Hindlimb muscle (tissue), 1 donor: ENCODE measurements at places on chromosomes 1 and 21. TPM values are rescaled to one million over a fixed set of nuclear protein-coding genes. Genes with fewer than 3 reads are reported as not detected.

FCRLB gene
- polyA plus RNA-seq, result 0.49 TPM

TFF3 gene
- 1.7 TPM for polyA plus RNA-seq

IGSF21 gene
- polyA plus RNA-seq, result 0.48 TPM

TPTE gene
- not detected for polyA plus RNA-seq

DNAJC28 gene
- 2.1 TPM for polyA plus RNA-seq

FCMR gene
- polyA plus RNA-seq, result 1.5 TPM

DEPDC1 gene
- 5.3 TPM for polyA plus RNA-seq

NUF2 gene
- 7.7 TPM for polyA plus RNA-seq

NFASC gene
- polyA plus RNA-seq, result 1.8 TPM

GORAB gene
- 15.8 TPM for polyA plus RNA-seq

APCS gene
- not detected for polyA plus RNA-seq

SAMD11 gene
- polyA plus RNA-seq, result 2.7 TPM

NDUFS5 gene
- polyA plus RNA-seq, result 302 TPM

CD5L gene
- polyA plus RNA-seq, result not detected

DNA sequence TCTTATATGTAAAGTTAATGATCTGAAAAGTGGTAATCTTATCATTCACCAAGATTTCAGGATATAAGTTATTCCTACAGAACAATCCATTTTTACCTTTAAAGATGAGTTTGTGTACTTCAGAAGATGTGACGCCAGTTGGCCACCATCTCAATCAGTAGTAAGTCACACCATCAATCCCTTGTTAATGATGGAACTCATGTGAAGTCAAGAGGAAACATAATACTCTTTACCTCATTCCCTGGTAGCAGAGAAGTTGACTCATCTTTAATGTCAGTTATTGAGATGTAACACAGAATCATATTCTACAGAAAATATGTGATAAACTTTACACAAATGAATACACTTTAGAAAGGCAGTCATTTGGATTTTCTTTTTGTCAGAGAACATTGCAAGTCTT lies 38.2 kb downstream of the MRPL39 start:
- no peak for DNase-seq

- no peak for DNase-seq
Measured at GRCh38 chr1:84368441-84368840, 29.8 kb upstream of the DNASE2B start.

GRCh38 chr1:70017770-70018169 lies 187.6 kb downstream of the LRRC40 start:
- DNase-seq, result no peak

GRCh38 chr1:67689267-67690017 lies 4.4 kb downstream of the GADD45A start:
- DNase-seq, result no peak

GRCh38 chr1:7299994-7300393 lies 471.1 kb upstream of the VAMP3 start:
- DNase-seq, result no peak

DNA sequence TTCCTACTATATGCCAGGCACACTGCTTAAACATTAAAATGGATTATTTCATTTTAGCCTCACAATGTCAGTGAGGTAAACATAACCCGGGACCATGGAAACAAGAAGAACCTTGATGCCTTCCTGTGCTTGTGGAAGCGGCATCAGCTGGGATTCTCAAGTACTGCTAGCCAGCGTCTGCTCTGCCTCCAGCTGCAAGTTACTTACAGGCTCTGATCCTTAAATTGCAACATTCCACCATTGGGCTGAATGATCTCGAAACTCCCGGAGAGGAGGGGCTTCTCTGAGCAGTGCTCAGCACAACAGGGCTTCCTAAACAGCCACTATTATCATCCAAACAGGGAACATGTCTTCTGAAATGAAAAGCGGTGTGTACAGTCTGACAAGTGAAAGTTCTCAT lies 6.7 kb upstream of the MAN1C1 start:
- DNase-seq, result no peak

DNA sequence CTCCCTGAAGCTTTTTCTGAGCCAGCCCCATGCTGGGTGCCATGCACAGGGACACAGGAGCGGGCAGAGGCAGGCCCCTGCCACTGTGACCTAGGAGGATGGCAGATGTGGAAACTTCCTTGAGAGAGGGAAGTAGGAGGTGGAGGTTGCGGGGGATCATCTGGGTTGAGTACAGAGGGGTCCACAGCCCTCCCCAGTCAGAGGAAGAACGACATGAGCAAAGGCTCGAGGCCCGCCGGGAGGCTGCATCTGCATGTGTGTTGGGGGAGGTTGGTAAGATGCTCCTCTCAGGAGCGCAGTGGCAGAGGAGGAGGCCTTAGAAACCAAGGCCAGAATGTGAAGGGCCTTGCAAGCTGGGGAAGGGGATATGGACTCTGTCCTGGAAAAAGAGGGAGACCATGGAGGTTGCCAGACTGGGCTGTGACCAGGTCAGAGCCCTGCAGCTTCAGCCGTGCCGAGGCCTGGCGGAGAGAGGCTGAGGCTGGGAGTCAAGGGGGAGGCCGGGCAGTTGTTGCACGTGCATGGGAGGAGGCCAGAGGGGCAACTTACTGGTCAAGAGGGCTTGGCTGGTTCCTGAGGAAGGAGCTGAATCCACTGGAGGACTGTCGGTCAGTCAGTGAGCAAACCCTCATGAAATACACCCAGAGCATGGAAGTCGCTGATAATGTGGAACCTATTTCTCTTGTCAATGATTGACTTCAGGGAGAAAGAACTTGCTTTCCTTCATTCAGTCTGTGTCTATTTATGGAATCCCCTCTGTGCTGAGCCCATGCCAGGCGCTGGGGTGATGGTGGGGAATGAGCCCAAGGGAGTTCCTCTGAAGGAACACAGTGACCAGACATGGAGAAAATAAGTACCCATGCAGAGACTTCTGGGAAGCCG lies 31.7 kb downstream of the A3GALT2 start:
- DNase-seq, result no peak

- DNase-seq, result no peak
Measured at GRCh38 chr1:61284248-61284854, 202.0 kb downstream of the NFIA start.

DNA sequence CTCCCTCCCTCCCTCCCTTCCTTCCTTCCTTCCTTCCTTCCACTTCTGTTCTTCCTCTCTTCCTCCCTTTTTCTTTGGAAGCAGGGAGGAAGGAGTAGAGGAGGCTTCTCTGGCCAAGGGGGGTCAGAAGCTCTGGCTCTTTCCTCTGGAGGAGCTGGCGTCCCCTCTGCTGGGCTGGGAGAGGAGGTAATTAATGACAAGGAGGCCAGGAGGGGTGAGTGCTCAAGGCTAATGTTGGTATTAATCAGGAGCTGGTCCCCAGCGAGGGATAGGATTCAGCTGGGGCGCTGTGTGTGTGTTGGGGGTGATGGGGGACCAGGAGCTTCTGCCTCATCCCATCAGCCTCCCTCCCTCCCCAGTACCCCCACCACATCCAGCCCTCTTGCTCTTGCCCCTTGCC lies 6.2 kb upstream of the PEAR1 start:
- DNase-seq, result no peak

DNA sequence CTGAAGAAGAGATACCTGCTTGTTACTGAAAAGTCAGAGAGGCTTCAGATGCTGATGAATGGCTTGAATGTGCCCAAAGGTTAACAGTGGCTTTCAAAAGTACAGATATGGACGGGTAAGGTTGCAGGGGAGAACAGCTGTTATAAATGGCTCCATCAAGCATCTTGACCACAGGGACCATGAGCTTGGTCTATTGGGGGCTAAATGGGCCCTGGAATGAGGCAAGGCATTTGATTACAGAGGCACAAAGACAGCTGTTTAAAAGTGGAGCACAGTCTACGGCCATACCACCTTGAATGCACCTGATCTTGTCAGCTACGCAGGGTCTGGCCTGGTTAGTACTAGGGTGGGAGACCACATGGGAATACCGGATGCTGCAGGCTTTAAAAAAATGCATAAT lies 48.3 kb downstream of the C1orf198 start:
- no peak for DNase-seq

DNA sequence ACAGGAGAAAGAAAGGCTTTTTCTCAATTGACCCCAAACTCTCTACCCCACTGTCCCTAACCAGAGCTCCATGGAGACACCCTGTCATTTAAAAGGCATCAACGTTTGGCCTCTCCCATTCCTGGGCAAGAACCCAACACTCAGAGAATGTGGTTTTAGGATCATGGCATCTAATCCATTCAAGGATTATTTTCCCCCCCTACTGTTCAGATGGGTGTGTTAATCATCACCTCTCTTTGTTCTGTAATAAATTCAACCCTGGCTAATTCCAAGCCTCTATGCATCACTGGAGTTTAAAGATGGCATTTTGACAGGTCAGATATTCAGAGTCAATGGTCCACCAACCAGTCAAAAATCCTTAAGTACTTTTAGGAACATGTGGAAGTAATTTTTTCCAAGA lies 42.7 kb downstream of the TBX15 start:
- no peak for DNase-seq

DNA sequence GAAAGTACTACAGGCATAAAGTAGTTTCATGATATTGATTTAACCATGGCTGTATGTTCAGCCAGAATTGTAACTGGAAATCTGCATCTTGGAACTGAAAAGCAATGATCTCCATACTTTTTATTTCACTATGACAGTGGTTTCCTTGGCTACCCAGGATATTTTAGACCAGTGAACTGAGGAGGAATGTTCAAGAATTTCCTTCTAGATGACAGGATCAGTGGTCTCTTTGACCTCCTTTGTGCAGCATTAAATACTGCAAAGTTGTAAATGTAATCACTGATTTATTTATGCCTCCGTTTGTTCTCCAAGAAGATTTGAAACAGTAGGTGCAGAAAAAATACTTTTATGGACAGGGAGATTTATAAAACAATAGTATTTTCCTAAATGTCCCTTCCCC lies 39.5 kb downstream of the VPS13D start:
- DNase-seq, result no peak

DNA sequence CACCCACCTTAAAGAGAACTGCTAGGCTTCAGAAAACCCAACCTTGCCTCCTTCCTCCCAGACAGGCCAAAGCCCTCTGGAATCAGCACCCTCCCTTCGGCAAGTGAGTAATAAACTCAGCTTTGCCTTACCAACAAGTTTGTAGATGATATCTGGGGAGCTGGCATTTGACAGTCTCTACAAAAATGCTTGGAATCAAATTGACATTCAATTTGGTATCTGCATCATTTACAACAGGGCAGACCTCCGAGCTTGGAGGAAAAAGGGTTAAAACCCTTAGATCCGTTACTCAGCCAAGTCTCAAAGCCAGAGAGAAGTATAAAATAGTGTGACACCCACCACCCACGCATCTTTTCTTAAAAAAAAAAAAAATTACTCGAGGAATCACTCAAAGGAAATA lies 149.3 kb upstream of the EDN2 start:
- DNase-seq, result no peak

DNA sequence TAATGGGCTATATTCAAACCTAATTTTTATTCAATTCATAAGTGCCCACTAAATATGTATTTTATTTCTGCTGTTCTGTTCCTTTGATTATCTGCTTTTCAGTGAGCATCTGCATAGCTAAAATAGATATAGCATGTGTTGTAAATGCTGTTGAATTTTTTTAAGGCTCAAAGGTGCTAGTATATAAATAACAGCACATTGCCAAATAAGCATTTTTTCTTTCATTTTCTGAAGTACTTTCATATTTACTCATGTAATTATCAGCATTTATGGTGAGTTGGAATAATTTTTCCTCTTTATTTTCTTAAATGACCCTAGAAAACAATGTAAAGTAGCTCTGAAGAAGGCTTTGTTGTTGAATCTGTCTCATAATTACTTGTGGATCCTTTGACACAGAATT lies 69.6 kb upstream of the B3GALT2 start:
- no peak for DNase-seq

GRCh38 chr21:15236111-15236510 lies 171.3 kb upstream of the NRIP1 start:
- DNase-seq, result no peak

DNA sequence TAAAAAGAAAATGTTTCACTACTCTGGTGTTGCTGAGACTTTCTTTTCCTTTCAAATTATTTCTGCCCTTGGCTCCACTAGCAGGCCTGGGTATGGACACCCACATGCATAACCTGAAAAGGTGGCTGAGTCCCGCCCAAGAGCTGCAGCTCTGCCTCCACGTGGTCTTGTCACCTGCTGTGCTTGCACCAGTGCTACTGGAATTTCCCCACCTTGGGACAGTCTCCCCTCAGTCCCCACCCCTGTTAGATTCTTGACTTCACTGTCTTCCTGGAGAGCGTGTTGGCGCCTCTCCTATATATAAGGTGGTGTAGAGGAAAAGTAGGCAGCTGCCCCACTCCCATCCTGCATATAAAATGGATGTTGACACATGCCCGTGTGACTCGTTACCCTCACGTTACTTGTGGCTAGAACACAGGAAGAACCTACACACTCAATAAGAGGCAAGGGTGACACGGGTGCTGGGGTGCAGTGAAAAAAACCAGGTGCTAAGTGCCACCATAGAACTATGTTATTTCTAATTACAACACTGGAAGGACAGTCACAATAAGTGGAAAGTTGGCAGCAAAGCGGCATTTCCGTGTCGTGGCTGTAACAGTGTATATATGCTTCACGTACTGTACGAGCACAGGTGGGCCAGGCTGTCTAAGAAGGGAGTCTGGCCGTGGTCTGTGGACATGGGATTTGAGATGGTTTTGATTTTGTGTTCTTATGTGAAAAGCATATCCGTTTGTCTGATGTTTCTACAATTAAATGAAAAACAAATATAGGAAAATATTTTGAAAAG lies 61.0 kb downstream of the POFUT2 start:
- DNase-seq, result no peak

GRCh38 chr1:75125161-75125726 lies 8.9 kb upstream of the LHX8 start:
- DNase-seq, result no peak

DNA sequence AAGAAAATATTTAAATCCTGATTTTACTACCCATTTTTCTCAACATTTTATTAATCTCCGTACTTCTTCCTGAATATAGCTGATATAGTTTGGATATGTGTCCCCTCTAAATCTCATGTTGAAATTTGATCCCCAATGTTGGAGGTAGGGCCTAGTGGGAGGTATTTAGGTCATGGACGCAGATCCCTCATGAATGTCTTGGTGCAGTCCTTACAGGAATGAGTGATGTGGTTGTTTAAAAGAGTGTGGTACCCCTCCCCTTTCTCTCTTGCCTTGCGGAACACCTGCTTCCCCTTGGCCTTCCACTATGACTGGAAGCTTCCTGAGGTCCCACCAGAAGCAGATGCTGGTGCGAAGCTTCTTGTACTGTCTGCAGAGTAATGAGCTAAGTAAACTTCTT lies 17.5 kb downstream of the RNF115 start:
- no peak for DNase-seq

- no peak for DNase-seq
Measured at GRCh38 chr1:10122926-10123325, 87.4 kb upstream of the KIF1B start.

- DNase-seq, result no peak
Measured at GRCh38 chr21:31921079-31921478, 48.3 kb downstream of the HUNK start.

- no peak for DNase-seq
Measured at GRCh38 chr1:212982430-212983152, 32.2 kb downstream of the VASH2 start.

GRCh38 chr21:41429305-41429704 lies 3.3 kb downstream of the MX1 start:
- DNase-seq, result no peak
